ENCODE measurements at places on chromosomes 6 and 20. TPM values are rescaled to one million over a fixed set of nuclear protein-coding genes. Genes with fewer than 3 reads are reported as not detected.

The RALGAPA2 gene
- total RNA-seq: 34.5 TPM

The EPHA7 gene
- total RNA-seq: 0.09 TPM

The OR2H1 gene
- not detected for total RNA-seq

The HRH3 gene
- total RNA-seq: not detected

The NT5E gene
- total RNA-seq: 72.6 TPM

The KPNA5 gene
- 19.4 TPM for total RNA-seq

The ARMC12 gene
- 0.43 TPM for total RNA-seq

The UBE2J1 gene
- total RNA-seq: 70.0 TPM

The CALHM5 gene
- total RNA-seq: 1.3 TPM

The SCUBE3 gene
- 1.0 TPM for total RNA-seq

The UST gene
- 0.65 TPM for total RNA-seq

The MYLIP gene
- 51.2 TPM for total RNA-seq

The MTFR2 gene
- total RNA-seq: 0.54 TPM

The GLP1R gene
- total RNA-seq: not detected

The FAM184A gene
- 0.22 TPM for total RNA-seq

The SERPINB6 gene
- total RNA-seq: 114 TPM

The GSTA4 gene
- 20.9 TPM for total RNA-seq

The SLA2 gene
- total RNA-seq: not detected

The EGFL8 gene
- 1.3 TPM for total RNA-seq

The ULBP1 gene
- under 0.01 TPM for total RNA-seq

The PAK5 gene
- total RNA-seq: not detected

The PDE10A gene
- total RNA-seq: 9.9 TPM

The CCDC170 gene
- total RNA-seq: not detected

The C20orf144 gene
- total RNA-seq: under 0.01 TPM

The GPR6 gene
- not detected for total RNA-seq

The SMOC2 gene
- not detected for total RNA-seq

The ANKRD66 gene
- total RNA-seq: not detected

The ACSS1 gene
- 9.8 TPM for total RNA-seq

The ADGB gene
- not detected for total RNA-seq

The PRSS16 gene
- 0.09 TPM for total RNA-seq

The PRDM13 gene
- not detected for total RNA-seq

The JPH2 gene
- total RNA-seq: not detected

The RNF217 gene
- total RNA-seq: 14.8 TPM

The ESR1 gene
- total RNA-seq: not detected

The PROCR gene
- total RNA-seq: 108 TPM

The MYBL2 gene
- 2.6 TPM for total RNA-seq

The SHLD1 gene
- 4.7 TPM for total RNA-seq

The SEMG1 gene
- not detected for total RNA-seq

The HAO1 gene
- total RNA-seq: not detected

The DACT2 gene
- not detected for total RNA-seq

The BHLHE23 gene
- total RNA-seq: not detected

The RHAG gene
- total RNA-seq: 0.11 TPM

The KIAA1755 gene
- 0.22 TPM for total RNA-seq

The MYCT1 gene
- total RNA-seq: 192 TPM

The HLA-DRA gene
- total RNA-seq: 0.11 TPM

The WFDC5 gene
- total RNA-seq: not detected

The PLEKHG1 gene
- total RNA-seq: 19.5 TPM

The PRRT1 gene
- not detected for total RNA-seq

The OPRM1 gene
- total RNA-seq: not detected

The MRAP2 gene
- total RNA-seq: 8.9 TPM

The TRIM10 gene
- not detected for total RNA-seq

The MOXD1 gene
- 0.22 TPM for total RNA-seq

The KIAA0408 gene
- not detected for total RNA-seq
